ENCODE measurements at places on chromosomes 11 and 22.

GRCh38 chr11:125276619-125276976, 112.0 kb downstream of the PKNOX2 start:
- no peak for ATAC-seq

- ATAC-seq, result no peak
Observed at GRCh38 chr11:126217491-126217890, 5.9 kb downstream of the FAM118B start.

GRCh38 chr11:102788334-102788995, 8.0 kb upstream of the MMP10 start:
- ATAC-seq, result no peak

DNA sequence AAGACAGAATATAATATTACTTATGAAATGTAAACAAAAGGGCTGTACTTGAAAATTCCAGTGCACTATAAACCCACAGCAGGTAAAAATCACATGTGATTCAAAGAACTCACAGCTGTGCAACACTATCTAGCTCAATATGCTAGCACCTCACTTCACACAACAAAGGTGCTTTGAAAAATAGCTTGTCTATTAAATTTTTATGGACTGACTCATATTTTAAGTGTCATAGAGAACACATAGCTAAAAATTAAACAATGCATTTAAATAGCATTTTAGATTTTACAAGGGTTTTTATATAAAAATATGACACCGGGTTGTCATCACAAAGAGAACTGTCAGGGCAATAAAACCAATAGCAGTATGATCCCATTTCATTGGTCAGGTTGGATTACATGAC, 1390.5 kb upstream of the TENM4 start:
- ATAC-seq, result no peak

DNA sequence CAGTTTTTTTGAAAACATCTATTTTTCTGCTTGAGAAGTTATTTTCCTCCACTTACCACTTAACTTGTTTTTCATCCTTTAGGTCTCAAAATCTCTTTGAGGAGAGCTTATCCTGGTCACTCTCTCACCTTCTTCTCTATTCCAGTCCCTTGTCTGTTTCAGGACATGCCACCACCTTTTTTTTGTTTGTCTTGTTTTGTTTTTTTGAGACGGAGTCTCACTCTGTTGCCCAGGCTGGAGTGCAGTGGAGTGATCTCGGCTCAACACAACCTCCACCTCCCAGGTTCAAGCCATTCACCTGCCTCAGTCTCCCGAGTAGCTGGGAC, 4.6 kb upstream of the BCL2L13 start:
- no peak for ATAC-seq

DNA sequence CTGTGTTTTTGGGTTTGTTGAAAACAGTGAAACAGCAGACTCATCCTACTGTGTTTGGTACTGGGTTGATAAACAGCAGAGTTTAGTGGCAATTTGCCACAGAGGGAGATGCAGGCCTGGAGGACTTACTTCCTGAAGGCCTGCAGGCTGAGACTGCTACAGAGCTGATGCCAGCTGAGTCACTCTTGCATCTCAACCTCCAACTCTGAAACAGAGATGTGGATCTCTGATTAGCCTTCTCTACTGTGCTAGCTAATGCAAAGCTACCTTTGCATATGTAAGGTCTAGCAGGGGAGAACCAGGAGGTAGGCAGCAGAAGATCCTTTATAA, 14.3 kb downstream of the ATP5MG start:
- ATAC-seq, result peak; percentile 99

DNA sequence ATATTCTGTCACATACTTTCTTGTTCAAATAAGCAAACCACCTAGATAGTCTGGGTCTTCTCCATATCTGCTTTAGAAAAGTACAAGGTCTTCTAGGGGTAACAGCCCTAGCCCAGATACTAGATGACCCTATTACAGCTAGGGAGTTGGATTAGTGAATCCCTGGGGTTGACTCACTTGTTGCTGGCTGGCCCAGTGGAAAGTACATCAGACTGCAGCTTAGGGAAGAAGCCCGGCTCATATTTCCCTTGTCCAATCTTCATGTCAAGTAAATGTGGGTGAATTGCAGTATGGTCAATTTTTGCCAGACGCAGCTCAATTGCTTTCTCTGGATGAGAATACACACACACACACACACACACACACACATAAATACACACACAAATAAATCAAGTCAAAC, 79.1 kb upstream of the SCUBE2 start:
- ATAC-seq, result no peak

DNA sequence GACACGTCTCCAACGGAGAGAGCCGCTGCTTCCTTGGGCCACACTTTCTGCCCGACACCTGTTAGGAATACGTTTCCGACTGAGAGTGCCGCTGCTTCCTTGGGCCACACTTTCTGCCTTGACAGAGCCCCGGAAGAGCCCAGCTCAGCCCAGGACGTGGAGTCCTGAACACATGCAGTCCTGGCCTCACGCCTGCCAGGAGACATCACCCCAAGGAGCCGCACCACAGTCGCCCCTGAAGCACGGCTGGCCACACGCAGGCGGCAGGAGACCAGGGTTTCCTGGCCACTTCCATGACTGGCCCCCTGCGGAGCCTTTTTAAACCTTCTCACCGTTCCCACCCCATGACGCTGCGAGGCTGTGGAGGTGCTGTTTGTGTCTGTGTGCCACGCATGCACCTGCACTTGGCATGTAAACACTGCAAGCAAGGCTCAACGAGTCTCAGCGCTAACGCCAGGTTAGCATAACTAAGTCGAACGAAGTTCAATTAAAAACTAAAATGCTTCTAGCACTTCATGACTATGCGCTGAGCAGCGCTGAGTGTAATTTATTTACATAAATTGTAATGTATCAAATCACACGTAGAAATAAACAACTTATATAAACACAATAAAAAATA, 8.8 kb downstream of the TOLLIP start:
- no peak for ATAC-seq

- ATAC-seq, result no peak
Observed at GRCh38 chr11:61056571-61056970, 45.7 kb upstream of the CD5 start.

DNA sequence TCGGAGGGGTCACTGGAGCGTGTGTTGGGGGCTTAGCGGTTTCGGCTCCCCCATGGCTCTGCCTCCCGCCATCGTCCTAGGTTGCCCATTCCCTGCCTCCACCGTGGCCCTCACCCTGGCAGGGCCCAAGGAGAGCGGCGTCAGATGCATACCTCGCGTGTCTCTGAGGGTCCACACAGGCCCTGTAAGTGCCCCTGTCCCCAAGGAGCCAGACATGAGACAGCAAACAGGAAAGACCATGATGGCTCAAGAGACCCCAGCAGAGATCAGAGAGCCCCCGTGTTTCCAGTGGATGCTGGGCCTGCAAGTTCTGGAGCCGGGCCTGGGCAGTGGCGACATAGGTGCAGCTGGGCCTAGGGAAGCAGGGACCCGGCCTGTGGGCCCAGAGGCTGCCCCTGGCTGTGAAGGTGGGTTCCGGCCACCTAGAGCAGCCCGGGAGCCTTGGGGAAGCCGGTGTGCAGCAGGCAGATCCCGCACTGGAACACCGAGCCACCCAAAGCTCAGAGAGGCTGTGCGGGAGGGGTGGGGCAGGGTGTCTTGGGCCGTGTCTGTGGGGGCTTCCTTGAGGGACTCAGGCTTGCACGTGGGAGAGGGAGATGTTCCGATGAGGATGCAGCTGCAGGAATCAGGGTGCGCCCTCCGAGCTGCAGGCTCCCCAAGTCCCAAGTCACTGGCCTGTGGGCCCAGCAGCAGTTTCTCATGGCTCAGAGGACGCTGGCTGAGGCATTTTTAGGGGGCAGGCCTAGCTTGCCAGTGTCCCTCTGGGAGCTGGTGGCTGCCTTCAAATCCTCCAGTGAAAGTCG, 126.4 kb downstream of the KCNQ1OT1 start:
- no peak for ATAC-seq

- ATAC-seq, result no peak
Observed at GRCh38 chr11:59943997-59944714, 5.9 kb downstream of the OOSP1 start.

DNA sequence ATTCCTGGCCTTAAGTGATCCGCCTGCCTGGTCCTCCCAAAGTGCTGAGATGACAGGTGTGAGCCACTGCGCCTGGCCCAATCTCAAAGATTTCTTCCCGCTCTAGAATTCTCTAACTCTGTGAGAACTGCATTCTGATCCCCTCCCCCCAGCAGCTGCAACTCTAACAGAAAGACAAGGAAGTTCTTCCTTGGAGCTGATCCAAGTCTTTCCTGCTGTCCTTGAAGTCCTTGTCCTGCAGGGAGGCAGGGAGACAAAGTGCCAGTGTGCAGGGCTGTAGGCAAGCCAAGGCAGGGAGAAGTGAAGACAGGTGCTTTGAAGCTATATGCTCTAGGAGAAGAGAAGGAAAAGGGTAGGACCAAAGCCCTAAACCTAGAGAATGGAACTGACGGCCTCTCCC, 9.5 kb upstream of the GGA1 start:
- no peak for ATAC-seq

DNA sequence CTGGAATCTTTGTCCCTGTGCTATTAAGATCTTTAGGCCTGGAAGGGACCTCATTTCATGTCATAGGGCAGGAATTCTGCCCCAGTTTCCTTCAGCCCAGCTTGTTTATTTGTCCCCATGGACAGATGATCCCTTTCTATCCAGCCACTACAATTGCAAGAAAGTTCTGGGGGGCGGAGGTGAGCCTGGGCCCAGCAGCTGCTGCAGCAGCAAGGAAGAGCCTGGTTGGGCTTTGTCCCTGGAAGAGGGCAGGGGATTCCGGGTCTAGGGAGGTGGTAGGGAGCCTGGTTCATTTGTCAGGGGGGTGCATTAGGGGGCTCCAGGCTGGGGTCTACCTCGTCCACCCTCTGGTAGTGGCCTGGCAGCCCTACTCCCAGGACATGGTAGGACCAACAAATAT, 16.4 kb upstream of the CACNA1I start:
- no peak for ATAC-seq

- ATAC-seq, result no peak
Observed at GRCh38 chr11:96335388-96335787, 7.6 kb downstream of the MAML2 start.

- ATAC-seq, result no peak
Observed at GRCh38 chr11:316031-316701, 2.3 kb downstream of the IFITM1 start.

GRCh38 chr22:36015811-36016529, 12.7 kb downstream of the RBFOX2 start:
- peak; percentile 46 for ATAC-seq

GRCh38 chr11:19552656-19553260, 159.9 kb upstream of the NAV2 start:
- ATAC-seq, result peak; percentile 71

DNA sequence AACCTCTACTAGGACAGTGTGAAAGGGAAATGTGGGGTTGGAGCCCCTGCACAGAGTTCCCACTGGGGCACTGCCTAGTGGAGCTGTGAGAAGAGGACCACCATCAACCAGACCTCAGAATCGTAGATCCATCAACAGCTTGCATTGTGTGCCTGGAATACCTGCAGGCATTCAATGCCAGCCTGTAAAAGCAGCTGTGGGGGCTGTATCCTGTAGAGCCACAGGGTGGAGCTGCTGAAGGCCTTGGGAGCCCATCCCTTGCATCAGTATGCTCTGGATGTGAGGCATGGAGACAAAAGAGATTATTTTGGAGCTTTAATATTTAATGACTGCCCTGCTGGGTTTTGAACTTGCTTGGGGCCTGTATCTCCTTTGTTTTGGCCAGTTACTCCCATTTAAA, 46.3 kb downstream of the PGR start:
- ATAC-seq, result peak; percentile 63

- no peak for ATAC-seq
Observed at GRCh38 chr11:64724863-64725532, 2.0 kb upstream of the NRXN2 start.

DNA sequence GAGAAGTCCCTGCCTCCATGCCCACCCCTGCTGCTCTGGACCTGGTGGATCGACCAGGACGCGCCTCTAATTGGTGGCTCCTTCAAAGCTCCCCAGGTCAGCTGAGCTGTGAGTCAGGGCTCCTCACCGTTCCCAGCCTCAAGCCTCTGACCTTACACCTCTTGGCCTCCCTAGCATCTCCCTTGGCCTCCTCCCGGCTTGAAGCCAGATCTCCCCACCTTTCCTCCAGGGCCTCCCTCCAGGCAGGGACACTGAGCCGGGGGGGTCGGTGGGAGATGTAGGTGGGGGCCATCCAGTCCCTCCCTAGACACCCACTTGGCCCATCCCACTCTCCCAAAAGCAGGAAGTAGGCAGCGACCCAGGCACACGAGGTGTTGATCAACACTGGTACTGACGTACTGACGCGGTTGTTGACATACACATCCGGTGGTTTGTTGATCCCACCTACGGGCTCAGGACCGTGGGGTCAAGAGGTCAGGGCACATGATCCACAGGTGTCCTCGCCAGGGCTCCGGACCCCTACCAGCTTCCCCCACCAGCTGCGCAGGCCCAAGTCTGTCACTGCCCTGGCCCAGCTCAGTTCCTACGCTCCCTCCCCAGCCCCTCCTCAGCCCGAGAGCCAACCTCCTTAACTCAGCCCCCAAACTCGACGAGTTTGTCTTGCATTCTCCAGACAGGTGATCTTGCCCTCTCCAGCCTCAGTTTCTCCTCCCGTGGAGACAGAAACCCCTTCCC, 802 bp downstream of the ATG2A start:
- ATAC-seq, result no peak

GRCh38 chr11:93559681-93560080, 16.5 kb upstream of the SMCO4 start:
- no peak for ATAC-seq

GRCh38 chr11:130087294-130087926, 17.7 kb downstream of the APLP2 start:
- no peak for ATAC-seq

DNA sequence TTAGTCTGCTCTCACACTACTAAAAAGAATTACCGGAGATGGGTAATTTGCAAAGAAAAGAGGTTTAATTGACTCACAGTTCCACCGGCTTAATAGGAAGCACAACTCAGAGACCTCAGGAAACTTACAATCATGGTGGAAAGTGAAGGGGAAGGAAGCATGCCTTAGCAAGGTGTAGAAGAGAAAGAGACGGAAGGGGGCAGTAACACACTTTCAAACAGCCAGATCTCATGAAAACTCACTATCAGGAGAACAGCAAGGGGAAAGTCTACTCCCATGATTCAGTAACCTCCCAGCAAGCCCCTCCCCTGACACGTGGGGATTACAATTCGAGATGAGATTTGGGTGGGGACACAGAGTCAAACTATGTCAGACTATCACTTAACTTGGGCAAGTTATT, 236.6 kb upstream of the ANO3 start:
- no peak for ATAC-seq

Measured in motor neuron (in vitro differentiated cells).